ENCODE measurements at places on chromosomes 7 and 10.

DNA sequence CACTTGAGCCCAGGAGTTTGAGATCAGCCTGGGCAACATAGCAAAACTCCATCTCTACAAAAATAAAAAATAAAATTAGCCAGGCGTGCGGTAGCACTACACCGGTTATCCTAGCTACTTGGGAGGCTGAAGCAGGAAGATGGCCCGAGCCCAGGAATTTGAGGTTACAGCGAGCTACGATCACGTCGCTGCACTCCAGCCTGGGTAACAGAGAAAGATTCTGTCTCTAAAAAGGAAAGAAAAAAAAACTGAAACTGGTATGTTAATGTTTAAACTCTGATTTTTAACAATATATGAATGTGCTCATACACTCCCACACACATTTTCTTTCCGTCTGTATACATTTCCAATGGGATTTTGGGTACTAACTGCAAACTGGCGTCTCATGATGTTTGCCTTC lies 140.6 kb upstream of the KMT2E start:
- DNase-seq: no peak

- DNase-seq: no peak
Observed at GRCh38 chr7:28700096-28700495, 258.0 kb downstream of the TRIL start.

DNA sequence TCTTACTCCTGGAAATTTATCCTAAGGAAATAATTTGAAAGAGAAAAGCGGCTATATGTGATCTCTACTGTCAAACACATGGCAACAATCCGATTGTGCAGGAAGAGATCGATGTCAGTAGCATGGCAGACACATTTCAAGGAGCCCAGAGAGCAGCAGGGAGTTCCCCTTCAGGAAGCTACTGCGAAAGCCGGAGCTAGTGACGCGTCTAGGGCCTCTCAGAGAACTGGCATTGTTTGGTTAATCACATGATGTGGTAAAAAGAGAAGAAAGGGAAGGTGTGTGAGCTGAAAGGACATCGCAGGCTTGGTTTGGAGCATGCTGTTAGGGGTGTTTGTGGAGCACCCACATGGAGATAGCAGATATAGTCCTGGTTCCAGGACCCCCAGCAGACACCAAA lies 74.9 kb downstream of the BEND7 start:
- no peak for DNase-seq

DNA sequence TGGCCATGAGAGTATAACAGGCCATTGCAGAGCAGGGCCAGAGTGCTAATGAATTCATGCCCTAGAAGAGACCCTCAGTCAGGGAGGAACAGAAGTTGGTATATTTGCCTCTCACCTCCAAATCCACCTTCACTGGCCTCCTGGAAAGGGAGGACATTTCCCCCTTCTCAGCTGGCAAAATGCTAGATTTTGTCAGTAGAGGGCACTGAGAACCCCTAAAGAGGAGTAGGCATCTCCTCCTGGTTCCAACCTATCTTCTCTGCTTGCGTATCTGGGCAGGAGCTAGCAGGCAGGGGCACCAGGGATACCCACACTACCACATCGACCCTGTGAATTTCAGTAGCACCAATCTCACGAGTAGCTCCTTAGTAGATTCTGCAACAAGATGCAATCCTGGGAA lies 79.8 kb upstream of the GHITM start:
- no peak for DNase-seq

DNA sequence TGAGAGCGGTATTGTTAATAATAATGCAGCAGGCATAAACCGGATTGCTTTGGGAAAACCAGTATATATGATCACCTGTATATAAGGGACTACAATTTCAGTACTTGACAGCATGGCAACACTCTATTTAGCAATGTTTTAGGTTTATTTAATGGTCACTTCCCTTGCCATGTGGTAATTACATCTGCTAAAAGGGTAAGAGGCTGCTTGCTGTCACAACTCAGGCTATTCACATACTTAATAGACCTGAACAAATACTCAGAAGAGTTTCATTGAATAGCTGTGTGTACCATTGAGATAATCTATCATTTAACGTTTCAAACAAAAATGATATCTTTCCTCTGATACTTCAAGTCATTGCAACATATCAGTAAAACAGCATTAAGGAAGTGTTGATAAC lies 90.1 kb downstream of the PCDH15 start:
- no peak for DNase-seq

GRCh38 chr10:98832738-98833137 lies 386.0 kb upstream of the HPS1 start:
- DNase-seq: no peak

DNA sequence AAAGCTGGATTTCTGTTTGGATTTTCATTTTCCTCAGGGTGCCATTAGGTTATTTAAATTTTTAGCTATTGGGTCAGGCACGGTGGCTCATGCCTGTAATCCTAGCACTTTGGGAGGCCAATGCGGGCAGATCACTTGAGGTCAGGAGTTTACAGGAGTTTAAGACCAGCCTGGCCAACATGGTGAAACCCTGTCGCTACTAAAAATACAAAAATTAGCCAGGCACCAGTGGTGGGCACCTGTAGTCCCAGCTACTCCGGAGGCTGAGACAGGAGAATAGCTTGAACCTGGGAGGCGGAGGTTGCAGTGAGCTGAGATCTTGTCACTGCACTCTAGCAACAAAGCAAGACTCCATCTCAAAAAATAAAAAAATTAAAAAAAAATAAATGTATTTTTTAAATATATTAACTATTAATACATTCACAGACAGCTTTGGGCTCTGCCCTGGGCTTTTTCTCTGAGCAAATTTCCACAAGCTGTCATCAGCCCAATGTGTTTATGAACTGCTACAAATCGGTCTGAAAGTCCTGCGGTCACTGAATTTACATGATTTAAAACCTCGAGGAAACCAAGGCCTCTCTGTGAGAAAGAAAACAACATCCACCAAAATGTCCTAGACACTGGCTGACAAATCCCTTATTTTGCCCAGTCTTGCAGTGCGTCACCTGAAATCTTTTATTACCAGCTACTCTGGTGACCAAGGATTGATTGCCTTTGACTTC lies 19.2 kb upstream of the PLEKHS1 start:
- no peak for DNase-seq

GRCh38 chr10:82953331-82953730 lies 1078.3 kb downstream of the NRG3 start:
- no peak for DNase-seq

GRCh38 chr7:148669927-148670326 lies 28.8 kb upstream of the CUL1 start:
- DNase-seq: no peak

- no peak for DNase-seq
Observed at GRCh38 chr7:75649462-75649861, 89.3 kb downstream of the HIP1 start.

DNA sequence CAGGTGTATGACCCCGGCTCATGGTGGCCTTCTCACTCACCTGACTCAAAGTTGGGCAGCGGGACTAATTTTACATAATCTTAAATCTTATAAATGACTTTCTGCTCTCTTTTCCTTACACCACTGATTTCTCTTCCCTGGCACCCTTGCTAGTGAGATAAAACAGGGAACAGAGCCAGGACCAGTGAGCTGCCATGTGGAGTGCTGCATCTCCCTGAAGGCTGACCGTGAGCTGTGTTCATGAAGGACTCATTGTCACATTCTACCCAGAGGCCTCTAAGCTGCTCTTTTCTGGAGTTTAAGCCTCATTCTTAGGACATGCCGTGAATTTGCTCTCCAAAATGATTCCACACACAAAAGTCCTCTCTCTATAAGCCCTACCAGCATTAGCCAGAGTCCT lies 762.3 kb downstream of the AUTS2 start:
- no peak for DNase-seq

DNA sequence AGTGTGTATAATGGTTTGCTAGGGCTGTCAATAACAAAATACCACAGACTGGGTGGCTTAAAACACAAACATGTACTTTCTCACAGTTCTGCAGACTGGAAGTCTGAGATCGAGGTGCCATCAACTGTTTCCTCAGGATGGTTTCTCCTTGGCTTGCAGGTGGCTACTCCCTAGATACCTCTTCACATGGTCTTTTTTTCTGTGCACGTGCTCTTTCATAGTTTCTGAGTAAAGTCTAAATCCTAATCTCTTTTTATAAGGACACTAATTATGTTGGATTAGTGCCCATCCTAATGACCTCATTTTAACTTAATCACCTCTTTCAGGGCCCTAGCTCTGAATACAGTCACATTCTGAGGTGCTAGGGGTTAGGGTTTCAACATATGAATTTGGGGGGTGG lies 65.9 kb downstream of the AMPH start:
- DNase-seq: no peak
